ENCODE measurements at places on chromosomes 7 and 10.

DNA sequence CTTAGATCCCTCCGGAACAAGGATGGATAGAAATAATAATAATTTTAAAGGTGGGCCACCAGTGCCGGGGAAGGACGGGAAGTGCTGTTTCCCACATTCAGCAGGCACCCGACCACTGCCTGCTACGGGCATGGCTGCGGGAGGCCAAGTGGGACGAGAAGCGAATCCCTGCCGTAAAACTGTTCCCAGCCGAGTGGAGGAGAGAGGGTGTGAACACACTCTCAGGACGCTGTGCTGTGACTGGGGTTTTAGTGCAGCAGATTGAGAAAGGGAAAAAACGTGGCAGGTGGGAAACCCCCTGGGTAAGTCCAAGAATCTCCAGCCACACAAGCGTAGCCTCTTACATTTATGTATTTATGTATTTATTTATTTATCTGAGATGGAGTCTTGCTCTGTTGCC, 158.8 kb downstream of the DNAJB6 start:
- DNase-seq = no peak

DNA sequence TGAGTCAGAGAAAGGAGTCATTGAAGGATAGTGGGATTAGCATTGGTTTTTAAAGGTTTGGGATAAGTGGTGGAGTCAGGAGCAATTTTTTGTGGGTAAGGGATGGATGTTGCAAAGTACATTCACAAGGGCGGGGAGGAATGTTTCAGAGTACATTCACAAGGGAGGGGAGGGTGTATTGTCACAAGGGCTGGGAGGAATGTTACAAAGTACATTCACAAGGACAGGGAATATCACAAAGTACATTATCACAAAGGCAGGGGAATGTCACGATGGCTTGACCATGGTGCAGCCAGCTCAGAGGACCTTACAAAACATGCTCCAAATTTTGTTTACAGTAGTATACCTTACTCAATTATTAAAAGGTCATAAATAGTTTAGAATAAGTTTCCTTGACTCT, 30.3 kb downstream of the C1GALT1 start:
- DNase-seq = no peak

- DNase-seq = no peak
Measured at GRCh38 chr7:95330204-95330960, 6.0 kb upstream of the PON1 start.

DNA sequence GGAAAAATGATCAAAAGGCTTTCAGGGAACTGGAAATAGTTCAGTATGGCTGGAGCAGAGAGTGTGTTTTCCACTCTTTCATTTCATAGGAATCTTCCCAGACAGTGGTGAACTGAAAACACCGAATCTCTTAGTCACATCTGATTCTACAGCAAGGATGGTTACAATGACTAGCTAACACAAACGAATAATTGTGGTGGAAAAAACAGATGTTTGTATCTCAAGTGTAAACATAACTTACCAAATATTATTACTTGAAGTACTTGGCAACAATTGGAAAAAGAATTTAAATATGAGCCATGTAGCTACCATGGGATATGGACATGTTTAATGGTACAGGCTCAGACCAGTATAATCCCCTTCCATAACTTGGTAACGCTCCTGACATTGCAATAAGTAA, 21.1 kb upstream of the BPGM start:
- no peak for DNase-seq

DNA sequence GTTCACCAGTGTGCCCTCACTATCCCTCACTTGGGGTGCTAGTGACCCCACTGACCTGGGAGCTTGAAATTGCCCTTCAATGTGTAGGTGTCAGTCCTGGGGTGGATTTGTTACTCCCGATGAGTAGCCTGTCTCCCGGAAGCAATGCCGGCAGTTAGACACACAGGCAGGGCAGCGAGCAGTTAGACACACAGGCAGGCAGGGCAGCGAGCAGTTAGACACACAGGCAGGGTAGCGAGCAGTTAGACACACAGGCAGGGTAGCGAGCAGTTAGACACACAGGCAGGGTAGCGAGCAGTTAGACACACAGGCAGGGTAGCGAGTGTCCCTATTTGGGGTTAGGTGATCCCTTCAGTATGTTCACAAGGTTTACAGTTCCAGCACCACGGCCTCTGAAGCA, 44.0 kb downstream of the VWA2 start:
- no peak for DNase-seq

DNA sequence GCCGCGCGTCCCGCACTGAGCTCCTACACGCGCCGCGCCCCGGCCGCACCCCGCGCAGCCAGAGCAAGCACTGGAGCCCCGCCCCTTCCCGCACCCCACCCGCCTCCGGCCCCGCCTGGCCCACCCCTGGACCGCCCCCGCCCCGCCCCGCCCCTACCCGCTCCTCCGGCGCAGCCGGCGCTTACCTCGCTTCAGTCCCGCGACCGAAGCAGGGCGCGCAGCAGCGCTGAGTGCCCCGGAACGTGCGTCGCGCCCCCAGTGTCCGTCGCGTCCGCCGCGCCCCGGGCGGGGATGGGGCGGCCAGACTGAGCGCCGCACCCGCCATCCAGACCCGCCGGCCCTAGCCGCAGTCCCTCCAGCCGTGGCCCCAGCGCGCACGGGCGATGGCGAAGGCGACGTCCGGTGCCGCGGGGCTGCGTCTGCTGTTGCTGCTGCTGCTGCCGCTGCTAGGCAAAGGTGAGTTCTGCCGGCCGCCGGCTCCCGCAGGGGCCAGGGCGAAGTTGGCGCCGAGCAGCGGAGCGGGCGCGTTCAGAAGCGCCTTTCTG, at the start of gene RET:
Gene RET, plus strand, starts transcription at position 194 of the 545 bp plus-strand sequence. Its CDS starts 190 bp downstream, at position 384.
- no peak for DNase-seq

DNA sequence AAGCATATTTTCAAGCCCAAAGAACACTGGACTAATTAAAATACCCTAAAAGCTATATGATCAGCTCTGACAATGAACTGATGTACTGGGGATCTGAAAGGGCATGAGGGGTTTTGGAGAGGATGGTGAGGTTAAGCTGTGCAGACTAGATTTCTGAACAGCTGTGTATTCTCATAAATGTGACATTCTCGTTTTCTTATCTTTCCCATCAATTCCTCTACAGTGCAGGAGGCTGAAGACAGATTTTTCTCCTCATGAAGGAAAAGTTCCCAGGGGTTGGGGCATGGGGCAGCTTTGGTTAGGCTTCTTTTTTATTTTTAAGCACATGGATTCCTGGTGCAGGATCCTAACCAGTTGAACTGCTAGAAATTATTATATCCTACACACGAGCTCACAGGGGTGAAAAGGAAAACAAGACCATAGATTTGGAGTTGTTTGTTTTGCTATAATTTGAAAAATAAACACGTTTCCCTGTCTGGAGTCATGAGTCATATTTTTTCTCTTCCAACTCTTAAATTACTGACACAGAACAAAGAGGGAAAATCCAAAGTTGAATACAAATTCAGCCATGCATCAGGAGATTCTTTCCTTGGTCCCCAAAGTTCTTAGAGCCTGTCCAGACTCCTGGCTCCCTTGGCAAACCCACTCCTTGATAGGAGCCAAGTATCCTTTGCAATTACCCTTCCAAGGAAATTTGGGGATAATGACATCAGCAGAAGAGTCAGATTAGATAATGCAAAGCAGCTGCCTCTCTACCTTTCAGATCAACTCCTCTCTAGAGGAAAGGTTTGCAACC, 147.7 kb upstream of the NPVF start:
- DNase-seq = no peak

GRCh38 chr7:157817433-157817832, 480.6 kb downstream of the DNAJB6 start:
- DNase-seq = no peak
